ENCODE measurements at places on chromosomes 1 and 21.

- DNase-seq: no peak
These were observed 118.5 kb downstream of the HMGB4 start for GRCh38 chr1:33982419-33982818.

GRCh38 chr1:219099307-219099706 lies 74.4 kb upstream of the LYPLAL1 start:
- DNase-seq: no peak

GRCh38 chr1:238088560-238089290 lies 198.0 kb upstream of the ZP4 start:
- DNase-seq: no peak

GRCh38 chr1:18001725-18002124 lies 105.9 kb upstream of the IGSF21 start:
- no peak for DNase-seq

- DNase-seq: peak; percentile 78
These were observed 34.4 kb downstream of the COL18A1 start for GRCh38 chr21:45439161-45439872.

- DNase-seq: no peak
These were observed 25.5 kb downstream of the USP1 start for GRCh38 chr1:62462370-62462769.
